ENCODE measurements at places on chromosomes 4 and X.
A peak's percentile ranks its signal among the peaks of the same experiment; 100 is the strongest.

- no peak for DNase-seq
Observed at GRCh38 chr4:31617667-31618066, 897.5 kb downstream of the PCDH7 start.

DNA sequence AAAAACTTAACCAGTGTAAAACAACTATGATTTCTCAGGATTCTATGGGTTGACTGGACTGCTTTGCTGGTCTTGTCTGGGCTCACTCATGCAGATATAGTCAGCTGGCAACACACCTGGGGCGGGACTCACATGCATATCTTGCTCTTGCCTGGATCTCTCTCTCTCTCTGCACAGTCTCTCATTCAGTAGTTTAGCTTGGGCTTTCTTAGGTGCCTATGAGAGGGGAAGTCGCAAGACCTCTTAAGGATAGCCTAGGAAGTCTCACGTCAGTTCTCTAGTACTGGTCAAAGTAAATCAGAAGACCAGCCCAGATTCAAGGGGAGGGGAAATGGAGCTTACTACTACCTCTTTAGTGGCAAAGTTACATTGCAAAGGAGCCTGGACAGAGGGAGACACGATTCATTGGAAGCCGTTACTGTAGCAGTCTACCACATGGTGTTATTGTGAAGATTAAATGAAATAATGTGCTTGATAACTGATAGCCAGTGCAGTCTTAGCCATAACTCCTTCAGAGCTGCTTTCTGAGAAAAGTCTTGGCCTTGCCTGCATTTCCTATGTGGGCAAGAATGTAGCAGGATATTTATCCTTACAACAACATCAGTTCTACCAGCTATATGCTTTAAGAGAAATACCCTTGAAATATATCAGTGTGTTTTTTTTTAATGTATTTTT lies 2.1 kb downstream of the COPS4 start:
- no peak for DNase-seq

GRCh38 chr4:37243722-37244582 lies 591 bp upstream of the NWD2 start:
- no peak for DNase-seq

GRCh38 chr4:75542824-75543223 lies 13.0 kb upstream of the ODAPH start:
- peak; percentile 4 for DNase-seq

GRCh38 chr4:94491322-94491721 lies 39.6 kb downstream of the PDLIM5 start:
- no peak for DNase-seq

GRCh38 chrX:74119016-74119910 lies 184.7 kb upstream of the ZCCHC13 start:
- no peak for DNase-seq

Measured in activated CD4-positive, alpha-beta T cell treated with anti-CD3 and anti-CD28 coated beads, Interleukin-2, Interleukin-6, amounts not matched to agents 100 ng/mL and 50 ng/mL, durations not matched to agents 16 hours and 8 hours (primary cell).